ENCODE measurements at places on chromosomes 12 and 14.
A peak's percentile ranks its signal among the peaks of the same experiment; 100 is the strongest.

DNA sequence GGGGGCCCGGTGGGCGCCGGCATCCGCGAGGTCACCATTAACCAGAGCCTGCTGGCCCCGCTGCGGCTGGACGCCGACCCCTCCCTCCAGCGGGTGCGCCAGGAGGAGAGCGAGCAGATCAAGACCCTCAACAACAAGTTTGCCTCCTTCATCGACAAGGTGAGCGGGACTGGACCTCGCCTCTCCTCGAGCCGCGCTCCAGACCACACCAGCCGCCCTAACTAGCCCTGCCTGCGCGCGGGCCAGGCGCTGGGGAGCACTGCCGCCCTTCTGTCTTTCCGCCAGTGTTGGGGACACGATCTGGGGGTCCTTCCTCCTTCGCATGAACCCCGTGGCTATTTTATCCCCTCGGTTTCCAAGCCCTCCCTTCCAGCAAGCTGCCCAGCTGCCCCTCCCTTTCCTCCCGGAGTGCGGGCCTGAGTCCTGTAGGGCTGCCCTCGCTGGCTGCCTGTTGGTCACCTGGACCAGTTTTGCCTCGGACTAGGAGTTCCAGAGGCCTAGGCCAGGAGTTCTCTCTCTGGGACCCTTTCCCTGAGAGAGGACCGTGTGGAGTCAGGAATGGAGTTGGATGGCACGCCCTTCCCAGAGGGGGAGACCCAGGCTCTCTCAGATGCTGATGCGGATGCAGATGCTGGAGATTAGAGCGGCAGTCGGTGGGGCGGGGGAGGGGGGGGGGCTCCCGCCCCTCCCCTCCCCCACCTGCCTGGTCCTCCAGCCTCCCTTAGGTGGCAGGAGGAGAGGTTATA, 592 bp downstream of the KRT7 start:
- no peak for DNase-seq

- DNase-seq = no peak
Measured at GRCh38 chr12:132317233-132317938, 12.0 kb downstream of the GALNT9 start.

- no peak for DNase-seq
Measured at GRCh38 chr12:72025524-72025923, 86.9 kb downstream of the TPH2 start.

GRCh38 chr12:4626543-4626942, 22.3 kb downstream of the AKAP3 start:
- DNase-seq = no peak

- no peak for DNase-seq
Measured at GRCh38 chr14:53807108-53807507, 149.5 kb downstream of the BMP4 start.

- DNase-seq = no peak
Measured at GRCh38 chr14:61222388-61222787, 58.8 kb downstream of the TMEM30B start.

DNA sequence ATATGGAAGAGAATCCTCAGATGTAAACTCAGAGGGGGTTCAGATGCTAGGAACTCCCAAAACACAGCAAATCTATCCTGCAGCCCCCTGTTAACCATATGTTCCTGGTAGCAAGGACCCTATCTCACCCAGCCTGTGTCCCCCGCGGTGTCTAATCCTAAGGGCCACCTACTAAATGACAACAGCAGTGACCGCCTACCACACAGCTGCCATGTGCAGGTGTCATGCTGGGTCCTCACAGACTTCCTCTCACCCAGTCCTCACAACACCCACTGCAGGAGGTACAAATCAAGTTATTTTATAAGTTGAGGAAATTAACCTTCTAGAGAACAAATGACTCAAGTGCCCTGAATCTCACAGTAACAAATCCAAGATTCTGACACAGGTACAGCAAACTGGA, 73.9 kb downstream of the ITPK1 start:
- DNase-seq = no peak

DNA sequence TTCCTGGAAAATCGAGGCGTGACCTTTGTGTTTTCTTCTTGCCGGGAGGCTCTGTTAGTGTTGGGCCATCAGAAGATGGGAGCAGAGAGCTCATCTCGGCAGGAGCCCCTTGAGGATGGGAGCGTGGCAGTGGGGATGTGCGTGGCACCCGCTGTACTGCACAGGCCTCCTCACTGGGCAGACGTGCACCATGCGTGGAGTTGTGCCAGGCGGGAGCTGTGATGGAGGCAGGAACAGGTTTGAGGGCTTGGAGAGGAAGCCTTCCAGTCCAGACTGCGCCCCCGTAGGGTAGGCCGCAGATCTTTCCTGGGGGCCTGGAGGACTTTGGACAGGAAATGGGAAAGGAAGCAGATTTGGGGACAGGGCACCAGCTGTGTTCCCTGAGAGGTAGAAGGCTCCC, 197.5 kb downstream of the TSPAN9 start:
- DNase-seq = no peak

- no peak for DNase-seq
Measured at GRCh38 chr14:85798856-85799255, 268.9 kb downstream of the FLRT2 start.

GRCh38 chr14:22583994-22584393, 5.0 kb downstream of the DAD1 start:
- no peak for DNase-seq

DNA sequence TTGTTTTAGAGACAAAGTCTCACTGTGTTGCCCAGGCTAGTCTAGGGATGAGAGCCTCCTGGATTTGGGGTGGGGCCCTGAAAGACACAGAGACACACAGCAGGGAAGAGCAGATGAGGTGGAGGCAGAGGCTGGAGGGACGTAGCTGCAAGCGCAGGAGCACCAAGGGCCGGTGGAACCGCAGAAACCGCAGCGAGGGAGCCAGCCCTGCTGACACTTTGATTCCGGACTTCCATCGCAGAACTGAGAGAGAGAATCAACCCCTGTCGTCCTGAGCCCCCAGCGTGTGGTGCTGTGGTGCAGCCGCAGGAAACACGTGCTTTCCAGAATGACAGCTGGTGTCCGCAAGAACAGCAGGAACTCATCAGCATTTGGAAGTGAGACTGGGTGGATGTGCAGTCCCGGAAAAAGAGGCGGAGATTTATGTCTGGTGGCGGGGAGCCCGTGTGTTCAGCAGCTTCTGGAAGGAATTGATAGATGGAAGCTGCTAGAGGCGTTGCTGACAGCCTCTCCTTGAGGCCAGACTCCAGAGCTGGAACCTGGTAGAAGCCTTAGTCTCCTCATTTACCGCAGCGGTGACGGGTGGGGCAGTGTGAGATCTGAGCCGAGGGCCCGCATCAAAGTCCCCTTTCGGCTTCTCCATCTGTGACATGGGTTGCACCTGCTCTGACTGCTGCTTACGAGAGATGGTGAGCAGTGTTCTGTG, 21.9 kb upstream of the KLC1 start:
- DNase-seq = peak; percentile 48
